ENCODE measurements at places on chromosomes 7 and 10.

DNA sequence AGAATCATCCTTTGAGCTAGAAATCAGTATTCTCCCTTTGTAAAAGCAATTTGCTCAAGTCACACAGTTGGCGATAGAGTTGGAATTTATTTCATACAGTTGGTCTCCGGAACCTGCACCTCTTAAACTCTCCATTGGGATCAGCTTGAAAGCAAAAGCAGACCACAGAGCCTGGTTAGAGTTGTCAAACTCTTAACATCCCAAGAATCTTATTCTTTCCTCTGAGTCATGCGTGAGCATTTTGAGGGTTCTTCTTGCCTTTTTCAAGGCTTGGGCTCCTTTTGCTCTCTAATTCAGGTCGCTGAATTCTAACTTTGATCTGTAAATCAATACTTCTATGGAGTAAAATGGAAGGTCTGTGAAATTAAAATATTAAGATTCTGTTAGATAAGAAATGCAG is 19.6 kb upstream of the SCIN start:
- no peak for DNase-seq

DNA sequence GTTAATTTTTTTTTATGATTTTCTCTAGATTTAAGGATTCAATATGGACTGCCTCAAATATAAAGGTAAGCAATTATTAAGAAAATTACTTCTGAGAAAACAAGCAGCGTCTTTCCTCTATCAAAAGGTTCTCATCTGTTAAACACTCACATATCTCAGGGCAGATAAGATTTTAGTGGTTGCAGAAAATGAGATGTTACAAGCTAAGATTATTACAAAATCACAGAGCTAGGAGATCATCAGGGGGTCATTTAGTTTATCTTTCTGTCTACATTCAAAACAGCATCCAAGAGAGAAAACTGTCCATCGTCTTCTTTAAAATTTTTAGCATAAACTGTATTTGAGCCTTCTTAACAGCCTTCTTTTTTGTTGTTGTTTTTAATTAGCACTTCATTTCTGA is 29.1 kb upstream of the RHOBTB1 start:
- DNase-seq = no peak

DNA sequence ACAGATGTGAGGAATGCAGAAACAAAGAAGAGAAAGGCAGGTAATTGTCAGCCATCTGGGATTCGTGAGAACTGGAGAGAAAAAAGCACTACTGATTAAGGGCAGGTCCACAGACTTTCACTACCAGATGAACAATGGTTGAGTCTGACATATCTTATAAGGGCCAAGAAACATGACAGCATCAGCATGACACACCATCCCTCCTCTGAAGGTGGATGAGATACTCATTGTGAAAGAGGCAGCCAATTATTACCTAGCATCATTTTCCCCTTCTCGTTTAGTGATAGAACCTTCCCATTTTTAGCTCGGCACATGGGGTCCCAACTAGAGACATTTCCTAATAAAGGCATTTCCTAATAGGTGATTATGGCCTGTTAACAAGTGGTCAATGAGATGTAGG is 19.2 kb upstream of the MET start:
- DNase-seq = no peak

GRCh38 chr7:21771266-21771665 is 174.4 kb downstream of the CDCA7L start:
- no peak for DNase-seq

DNA sequence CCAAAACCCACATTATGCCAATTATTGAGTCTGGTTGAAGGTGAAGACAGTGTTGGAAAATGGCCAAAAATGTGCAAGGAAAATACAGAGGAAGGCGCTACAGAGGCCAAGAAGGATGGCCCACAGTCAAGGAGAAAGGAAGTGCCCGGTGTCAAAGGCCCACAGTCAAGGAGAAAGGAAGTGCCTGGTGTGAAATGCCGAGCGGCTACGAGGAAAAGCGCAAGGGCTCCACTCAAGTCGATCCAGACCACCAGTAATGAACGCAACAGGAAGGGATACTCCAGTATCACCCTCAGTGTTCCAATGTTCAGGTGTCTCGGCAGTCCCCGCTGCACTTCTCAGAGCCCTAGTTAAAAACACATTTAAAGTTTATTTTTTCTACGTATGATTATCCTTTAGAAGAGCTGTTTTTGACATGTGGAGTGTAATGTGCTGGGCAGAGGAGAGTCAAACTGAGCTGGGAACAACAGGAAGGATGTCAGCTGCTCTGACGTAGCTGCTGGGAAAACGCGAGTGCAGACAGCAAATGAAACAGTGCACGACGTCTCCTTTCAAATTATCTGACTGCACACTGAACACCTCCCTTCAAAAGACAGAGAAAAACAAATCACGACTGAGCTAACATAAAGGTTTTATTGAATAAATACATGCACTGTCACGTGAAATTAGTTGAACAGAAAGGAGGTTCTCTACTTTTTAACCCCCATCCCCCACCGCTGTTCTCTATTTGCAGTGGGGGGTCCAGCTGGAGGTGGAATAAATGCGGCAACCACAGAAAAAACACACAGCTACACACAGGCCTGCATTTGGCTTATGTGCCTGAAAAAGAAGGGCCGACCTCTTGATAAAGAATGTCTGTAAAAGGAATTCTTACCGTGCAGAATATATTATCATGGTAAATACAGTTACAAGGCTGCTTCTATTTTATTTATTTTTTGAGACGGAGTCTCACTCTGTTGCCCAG is 26.1 kb upstream of the NCAPG2 start:
- no peak for DNase-seq

DNA sequence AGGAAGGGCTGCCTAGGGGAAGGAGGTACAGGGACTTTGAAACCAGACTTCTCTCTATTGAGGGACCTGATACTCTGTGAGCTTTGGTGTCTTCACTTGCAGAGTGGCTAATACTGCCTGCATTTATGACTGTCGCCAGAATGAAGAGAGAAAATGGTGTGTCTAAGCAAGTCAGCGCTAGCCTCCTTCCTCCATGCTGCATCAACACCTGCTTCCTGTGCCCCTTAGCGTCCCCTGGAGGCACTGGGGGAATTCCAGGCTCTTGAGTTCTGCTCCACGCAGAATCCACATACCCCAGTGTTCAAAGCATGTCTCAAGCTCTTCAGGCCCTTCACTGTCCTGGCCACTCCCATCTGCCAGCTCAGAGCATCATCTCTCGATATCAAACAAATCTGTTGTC is 140.5 kb downstream of the PKD1L1 start:
- no peak for DNase-seq

DNA sequence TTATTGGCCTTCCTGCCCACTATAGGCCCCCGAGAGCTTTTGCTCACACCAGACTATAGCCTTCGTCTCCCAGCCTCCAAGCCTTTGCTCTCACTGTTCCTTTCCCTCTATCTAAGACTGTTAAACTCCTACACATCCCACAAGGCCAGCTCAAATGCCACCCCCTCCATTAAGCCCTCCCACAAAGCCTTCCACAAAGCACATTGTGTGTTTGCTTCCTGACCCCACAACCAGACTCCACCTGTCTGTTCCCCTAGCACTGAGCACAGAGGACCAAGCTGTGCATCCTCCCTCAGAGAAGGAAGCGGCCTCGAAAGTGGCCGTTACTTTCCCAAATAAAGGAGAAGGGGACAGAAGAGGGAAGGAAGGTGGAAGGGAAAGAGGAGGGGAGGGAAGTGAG is 1.3 kb downstream of the LOXL4 start:
- DNase-seq = no peak

Measured in DMS79 treated with DMSO at 0.1 percent for 48 hours (cell line).